ENCODE measurements at places on chromosomes 6 and 20. TPM values are rescaled to one million over a fixed set of nuclear protein-coding genes. Genes with fewer than 3 reads are reported as not detected.

The OLIG3 gene
- not detected for total RNA-seq

The GNAS-AS1 gene
- total RNA-seq, result not detected

The SLC16A10 gene
- total RNA-seq, result 0.70 TPM

The PGC gene
- total RNA-seq, result 0.08 TPM

The DUSP15 gene
- 1.0 TPM for total RNA-seq

The CRISP3 gene
- not detected for total RNA-seq

The THBD gene
- total RNA-seq, result 113 TPM

The VIP gene
- total RNA-seq, result not detected

The RRBP1 gene
- total RNA-seq, result 118 TPM

The ADGB gene
- not detected for total RNA-seq

The BPI gene
- not detected for total RNA-seq

The RGS19 gene
- total RNA-seq, result 38.9 TPM

The HSPA12B gene
- total RNA-seq, result 0.43 TPM

The DLL1 gene
- total RNA-seq, result 0.33 TPM

The FILIP1 gene
- 0.25 TPM for total RNA-seq

Data from A549 treated with Hydrocortisone at 1 μM for 4 hours (cell line).